Bone marrow (tissue), 2 donors: ENCODE measurements at places on chromosomes 7 and 10.

DNA sequence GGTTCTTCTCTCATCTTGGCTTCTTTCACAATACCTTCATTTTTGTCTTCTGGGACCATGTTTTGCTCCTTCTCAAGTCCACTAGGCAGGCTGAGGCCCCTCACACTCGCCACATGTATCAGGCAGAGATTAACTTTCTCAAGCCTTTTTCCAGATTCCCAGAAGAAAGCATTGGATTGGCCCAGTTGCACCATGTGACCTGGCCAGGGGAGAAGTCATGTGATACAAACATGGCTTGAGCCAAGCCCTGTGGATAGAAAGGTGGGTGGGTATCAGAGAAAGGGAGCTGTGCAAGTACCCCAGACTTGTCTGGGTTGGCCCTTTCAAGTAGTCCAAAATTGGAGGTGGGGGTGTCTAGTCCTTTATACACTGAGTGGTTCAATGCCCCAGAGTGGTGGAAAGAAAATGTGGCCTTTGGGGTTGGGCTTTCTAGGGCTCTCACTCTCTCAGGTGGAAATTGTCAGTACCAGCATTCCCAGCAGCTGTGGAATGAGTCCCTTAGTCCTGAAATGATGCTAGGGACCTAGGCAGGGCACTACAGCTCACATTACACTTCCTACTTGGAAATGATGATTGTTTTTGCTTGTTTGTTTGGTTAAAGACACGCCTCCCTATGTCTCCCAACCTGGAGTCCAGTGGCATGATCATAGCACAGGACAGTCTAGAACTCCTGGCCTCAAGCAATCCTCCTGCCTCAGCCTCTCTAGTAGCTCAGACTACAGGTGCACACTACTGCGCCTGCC is 36.9 kb upstream of the C10orf67 start:
- DNase-seq: no peak

DNA sequence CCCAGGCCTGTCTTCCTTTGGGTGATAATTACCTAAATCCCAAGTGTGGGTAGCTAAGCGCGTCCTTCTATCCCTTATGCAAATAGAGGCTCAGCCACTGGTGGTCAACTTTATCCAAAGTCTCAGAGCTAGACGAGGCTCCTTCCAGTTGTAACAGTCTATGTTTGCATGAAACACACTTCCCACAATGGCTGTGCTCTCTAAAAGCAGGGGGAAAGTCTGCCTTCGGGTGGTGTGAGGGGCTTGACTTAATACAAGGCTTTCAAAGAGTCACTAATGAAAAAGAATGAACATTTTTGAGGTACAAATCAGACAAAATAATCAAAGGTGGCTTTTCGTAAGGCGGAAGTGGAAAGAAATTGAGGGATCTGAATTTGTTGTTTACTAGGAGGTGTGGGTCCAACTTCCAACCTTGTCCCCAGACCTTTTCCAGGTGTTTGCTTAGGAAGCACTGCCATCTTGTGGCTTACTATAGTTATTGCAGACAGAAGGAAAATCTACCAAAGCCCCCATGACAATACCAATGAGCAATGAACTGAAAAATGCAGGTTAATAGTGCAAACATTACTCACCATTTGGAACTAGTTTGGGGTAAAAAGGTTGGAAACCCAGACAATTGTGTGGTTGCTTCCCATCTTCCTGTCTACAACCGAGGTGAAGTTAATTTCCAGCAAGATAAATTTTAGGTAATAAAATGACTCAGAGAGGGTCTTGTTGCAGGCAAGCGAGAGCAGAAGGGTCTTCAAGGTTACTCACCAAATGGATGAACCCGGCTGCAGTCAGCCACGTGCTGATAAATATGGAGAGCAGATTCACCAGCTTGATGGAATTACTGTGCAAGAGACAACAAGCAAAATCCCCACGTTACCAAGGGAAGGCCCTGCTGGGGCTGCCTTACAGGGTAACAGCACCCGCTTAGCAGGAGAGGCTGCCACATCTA is 525.7 kb downstream of the KCNMA1 start:
- DNase-seq: no peak

DNA sequence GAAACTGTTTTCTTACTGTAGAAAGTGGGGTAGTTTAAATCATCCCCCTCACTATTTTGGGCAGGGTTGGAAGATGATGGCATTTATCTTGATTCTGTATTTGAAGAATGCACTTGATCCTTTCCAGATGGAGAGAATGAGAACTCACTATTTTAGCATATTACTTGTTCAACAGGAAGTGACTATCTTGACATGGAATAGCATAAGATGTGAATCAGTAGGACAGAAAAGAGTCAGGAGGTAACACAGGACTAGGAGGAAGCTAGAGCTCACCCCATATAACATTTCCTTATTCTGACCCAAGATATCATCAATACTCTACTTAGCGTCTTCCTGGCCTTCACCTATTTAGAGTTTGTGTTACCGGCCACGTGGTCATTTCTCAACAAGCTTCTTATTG is 400.2 kb downstream of the PHTF2 start:
- DNase-seq: no peak

DNA sequence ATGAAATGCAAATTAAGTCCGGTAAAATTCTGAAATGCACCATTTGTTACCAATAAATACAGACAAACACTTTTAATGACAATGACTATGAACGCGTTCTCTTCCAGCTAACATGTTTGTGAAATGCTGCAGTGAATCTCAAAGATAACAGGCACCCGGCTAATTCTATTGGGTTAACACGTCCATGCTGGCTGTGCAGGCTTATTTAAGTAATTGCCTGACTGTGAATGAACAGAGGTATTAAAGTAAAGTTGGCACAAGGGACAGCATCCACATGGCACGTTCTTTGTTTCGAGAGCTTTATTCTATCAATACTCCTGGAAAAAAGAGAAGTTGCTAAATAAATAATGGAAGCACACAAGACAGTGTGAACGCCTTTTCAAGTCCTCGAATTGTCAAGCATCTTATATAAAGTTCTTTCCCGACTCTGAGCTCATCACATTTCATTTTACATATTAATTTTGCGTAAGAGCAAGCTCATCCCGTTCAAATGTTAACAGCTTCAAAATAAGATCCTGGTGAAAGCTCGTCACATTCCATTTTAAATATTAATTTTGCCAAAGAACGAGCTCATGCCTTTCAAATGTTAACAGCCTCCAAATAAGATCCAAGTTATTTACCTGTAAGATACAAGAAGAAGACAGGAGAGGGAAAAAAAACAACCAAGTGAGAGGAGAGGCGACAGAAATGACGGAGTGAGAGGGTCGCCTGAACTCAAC is 111.3 kb upstream of the RHEB start:
- no peak for DNase-seq

DNA sequence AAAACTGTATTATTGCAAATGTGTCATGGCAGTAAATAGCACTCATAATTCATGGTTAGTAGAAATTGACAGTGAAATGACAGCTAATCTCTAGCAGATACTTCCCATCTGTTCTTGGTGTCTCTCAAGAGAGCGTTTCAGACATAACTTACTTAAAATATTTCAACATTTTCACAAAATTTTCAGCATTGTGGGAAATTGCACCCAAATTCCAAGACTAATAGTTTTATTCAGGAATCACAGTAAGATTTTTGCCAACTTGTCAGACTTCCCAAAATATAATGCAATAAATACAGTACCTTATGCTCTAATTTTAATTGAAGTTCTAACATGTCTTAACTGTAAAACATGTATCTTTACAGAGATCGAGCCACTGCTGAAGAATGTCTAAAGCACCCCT is 41.2 kb downstream of the STK17A start:
- no peak for DNase-seq

GRCh38 chr7:66301249-66301648 is 96.1 kb downstream of the TPST1 start:
- DNase-seq: no peak

DNA sequence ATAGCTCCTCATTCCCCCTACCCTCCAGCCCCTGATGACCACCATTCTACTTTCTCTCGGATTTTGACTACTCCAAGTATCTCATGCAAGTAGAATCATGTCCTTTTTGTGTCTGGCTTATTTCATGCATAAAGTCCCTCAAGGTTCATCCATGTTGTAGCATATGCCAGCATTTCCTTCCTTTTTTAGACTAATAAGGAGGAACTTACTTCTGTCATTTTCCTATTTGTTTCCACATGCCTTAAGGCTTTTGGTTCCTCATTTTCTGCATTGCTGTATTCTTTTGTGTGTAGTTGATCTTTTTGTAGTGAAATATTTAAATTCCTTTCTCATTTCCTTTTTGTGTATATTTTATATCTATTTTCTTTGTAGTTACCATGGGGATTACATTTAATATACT is 376.9 kb downstream of the CALN1 start:
- DNase-seq: no peak

DNA sequence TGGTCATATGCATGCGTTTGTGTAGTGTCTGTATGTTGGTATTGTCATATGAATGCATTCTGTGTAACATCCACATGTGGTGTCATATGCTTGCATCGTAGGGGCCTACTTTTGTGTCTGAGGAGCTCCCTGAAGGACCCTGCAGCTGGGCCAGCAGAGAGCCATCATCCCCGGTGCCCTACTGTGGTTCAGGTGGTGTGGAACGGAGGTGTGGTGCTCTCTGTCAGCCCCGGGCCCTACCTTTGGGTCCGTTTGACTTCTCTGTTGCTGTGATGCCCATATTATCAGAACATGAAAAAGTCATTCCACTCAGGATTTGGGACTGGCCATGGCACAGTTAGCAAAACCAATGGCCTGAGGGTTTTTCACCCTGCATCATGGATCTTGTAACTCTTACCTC is 217.9 kb downstream of the ADARB2 start:
- no peak for DNase-seq

- no peak for DNase-seq
These were observed 161.6 kb downstream of the LRMDA start for GRCh38 chr10:75592791-75593643.

- no peak for DNase-seq
These were observed 50.6 kb upstream of the SMNDC1 start for GRCh38 chr10:110355141-110355831.
